Nephron progenitor cell (in vitro differentiated cells): ENCODE measurements at places on chromosomes 6 and 20.

GRCh38 chr6:167980911-167981580 is 16.4 kb upstream of the KIF25 start:
- DNase-seq: no peak

DNA sequence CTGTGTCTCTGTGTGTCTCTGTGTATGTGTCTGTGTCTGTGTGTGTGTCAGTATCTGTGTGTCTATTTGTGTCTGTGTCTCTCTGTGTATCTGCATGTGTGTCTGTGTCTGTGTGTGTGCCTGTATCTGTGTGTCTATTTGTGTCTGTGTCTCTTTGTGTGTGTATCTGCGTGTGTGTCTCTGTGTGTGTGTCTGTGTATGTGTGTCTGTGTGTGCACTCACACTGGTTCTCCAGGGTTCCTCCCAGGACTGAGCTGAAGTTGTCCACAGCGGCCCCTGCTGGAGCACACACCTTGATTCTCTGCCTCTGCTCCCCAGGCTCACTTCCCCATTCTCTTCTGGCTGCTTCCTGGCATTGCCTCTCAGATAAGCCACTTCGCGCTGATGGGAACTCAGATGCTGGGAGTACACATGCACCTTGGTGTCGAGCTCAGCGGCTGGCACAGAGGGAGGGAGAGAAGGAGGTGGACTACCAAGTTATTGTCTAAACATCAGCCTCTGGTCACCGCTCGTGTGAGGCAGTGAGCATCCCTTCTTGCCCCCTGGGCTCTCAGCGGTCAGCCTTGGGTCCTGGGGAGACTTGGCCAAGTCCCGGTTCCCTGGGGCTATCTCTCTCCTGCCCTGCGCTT is 104.9 kb upstream of the NXT1 start:
- DNase-seq: peak; percentile 47

DNA sequence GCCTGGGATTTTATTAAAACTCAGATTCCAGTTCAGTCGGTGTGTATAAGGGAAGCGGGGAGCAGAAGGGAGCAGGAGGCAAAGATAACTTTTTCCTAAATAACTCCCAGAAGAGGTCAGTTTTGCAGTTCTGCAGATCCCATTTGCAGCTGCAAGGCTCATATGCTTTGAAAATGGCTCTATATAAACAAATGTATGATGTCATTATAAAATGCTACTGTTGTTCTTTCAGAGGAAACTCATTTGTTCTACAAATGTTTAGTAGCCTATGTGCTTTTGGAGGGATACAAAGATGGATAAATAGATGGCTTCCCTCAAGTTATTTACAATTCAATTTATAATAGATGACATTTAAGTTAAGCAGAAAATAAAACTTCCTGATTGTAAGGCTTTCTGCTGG is 29.2 kb upstream of the DSP start:
- no peak for DNase-seq

DNA sequence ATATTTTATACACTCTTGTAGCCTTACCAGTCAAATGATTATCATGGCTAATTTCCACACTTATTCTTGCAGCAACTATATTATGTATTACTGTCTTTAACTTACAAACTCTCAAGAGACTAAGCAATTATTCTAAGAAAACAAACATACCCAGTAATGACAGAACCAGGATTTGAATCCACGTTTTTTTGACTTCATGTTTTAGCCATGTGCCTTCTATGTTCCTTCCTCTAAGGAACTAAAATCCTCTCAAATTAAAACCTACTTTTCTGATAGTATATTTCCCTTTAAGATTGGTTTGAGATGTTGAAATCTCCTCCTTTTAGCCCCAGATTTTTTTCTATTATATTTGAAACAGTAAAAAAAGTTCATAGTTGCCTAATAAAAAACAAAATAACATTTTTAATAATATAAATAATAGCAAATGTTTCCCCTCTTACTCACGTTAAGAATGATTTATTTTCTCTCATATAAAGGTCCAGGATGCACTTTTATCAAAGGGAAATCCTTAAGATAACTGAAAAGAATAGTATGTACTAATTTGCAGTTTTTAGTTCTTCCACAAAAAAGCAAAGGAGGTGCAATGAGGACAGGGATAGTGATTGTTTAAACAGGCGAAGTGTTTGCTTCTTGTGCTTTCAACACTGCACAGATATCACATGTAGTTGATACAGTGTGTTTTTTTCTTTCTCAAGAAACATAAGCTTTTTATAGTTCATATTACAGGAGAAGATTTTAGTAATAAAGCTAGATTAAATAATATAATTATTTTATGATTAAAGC is 54.0 kb downstream of the VTA1 start:
- DNase-seq: no peak

- no peak for DNase-seq
Measured at GRCh38 chr6:32156891-32157290, 3.0 kb downstream of the PPT2 start.

- DNase-seq: no peak
Measured at GRCh38 chr6:146065690-146066089, 36.8 kb downstream of the GRM1 start.

DNA sequence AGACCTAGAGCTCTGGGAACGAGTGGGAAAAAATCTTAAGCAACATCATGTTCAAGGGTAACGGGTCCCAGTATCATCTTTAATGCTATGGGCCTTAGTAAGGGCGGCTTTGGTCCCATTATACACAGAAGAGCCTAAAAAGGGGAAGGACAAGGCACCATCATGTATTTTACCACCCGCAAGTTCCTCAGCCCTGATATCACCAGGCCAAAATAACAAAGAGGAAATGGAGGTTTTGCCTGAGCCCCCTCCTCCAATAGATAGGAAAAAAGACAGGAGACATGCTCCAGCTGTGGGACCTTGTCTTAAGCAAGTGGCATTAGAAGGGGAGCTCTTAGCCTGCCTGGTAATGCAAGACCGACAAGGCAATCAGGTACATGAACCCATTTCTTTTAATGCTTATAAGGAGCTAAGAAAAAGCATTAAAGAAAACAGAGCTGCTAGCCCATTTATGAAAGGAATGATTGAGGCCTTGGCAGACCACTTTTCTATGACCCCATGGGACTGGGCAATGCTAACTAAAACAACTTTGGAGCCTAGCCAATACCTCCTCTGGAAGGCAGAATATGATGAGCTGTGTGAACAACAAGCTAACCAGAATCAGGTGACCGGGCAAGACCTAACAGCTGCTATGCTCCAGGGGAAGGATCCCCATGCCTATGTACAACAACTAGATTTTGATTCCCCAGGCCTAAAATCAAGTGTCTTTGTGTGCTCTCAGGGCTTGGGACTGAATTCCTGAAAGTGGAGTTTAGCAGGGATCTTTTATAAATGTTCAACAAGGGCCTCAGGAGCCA is 23.2 kb downstream of the HLA-DPA1 start:
- DNase-seq: no peak

DNA sequence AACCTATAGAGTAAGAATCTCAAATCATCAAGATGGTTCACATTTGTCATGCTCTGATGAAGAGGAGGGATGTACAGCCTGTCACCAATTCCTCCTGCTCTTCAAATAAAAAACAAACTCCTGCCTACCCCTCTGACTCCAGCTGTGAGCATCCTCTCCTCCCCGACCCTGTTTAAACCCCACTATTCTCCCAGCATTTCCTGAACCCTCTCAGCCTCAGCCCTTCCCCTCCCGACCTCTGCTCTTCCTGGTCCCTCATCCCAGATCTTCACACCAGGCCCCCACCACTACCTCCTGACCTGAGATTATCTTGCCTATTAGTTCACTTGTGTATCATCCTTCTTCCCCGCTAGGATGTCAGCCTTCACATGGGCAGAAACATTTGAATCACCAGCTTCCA is 75.8 kb downstream of the ZMYND8 start:
- DNase-seq: no peak

- DNase-seq: no peak
Measured at GRCh38 chr6:163189609-163190008, 224.9 kb upstream of the QKI start.

GRCh38 chr20:63377256-63377941 is 16.2 kb upstream of the CHRNA4 start:
- peak; percentile 88 for DNase-seq

- no peak for DNase-seq
Measured at GRCh38 chr6:152146385-152146784, 338.9 kb downstream of the ESR1 start.

- DNase-seq: peak; percentile 56
Measured at GRCh38 chr6:27806981-27807440, 105.2 kb downstream of the OR2B2 start.

GRCh38 chr6:75934643-75935472 is 137.6 kb downstream of the IMPG1 start:
- DNase-seq: peak; percentile 57
